ENCODE measurements at places on chromosomes 2 and 18.

GRCh38 chr2:21014364-21015280, 29.3 kb downstream of the APOB start:
- DNase-seq, result no peak

- DNase-seq, result no peak
Observed at GRCh38 chr18:27004056-27004829, 138.7 kb upstream of the AQP4 start.

DNA sequence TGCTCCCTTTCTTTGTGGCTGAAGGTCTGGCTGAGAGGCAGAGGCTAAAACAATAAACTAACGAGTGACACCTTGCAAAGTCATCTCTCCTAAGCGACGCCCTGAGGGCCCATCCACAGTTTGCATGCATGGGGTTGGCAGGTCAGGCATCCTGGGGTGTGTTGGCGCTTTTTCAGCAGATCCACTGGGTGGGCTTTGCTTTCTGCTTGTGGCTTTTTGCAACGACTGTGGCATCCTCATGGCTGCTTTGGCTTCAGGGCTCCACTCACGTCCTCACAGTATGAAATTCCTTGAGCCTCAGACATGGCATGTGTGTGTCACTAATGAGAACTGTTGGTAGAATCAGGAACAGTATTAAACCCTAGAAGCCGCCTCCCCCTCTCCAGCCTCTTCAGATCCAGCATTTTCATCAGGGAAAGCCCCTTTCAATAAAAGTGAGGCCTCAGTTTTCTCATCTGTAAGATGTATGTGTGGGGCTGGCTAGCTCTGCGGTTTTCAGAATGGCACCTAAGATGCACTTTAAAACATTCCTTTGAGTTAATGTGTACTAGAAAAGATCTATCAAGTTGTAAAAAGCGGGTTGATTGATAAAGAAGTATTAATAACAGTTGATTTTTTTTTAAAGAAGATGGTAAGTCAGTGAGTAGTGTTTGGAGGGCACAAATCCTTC, 72.5 kb downstream of the SH3BP4 start:
- no peak for DNase-seq

- DNase-seq, result no peak
Observed at GRCh38 chr2:129293326-129293725, 686.1 kb upstream of the RAB6C start.

DNA sequence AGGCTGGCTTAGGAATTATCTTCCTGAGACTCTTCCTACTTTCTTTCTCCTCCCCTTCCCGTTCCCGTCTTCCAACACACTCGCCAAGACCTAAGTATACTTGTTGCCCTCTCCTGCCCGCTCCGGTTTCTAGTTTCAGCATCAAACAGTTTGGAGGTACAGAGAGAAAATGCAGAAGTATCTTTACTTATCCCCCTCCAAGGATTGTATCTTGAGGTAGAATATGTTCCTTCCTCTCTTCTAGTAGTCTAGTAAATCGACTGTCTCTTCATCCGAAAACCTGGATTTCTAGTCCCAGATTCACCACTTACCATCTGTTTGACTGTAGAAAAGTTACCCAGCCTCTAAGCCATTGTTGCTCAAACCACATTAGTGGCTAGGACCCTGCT, 755 bp downstream of the EIF4E2 start:
- no peak for DNase-seq

GRCh38 chr2:232139786-232140562, 178.5 kb downstream of the DIS3L2 start:
- DNase-seq, result no peak

DNA sequence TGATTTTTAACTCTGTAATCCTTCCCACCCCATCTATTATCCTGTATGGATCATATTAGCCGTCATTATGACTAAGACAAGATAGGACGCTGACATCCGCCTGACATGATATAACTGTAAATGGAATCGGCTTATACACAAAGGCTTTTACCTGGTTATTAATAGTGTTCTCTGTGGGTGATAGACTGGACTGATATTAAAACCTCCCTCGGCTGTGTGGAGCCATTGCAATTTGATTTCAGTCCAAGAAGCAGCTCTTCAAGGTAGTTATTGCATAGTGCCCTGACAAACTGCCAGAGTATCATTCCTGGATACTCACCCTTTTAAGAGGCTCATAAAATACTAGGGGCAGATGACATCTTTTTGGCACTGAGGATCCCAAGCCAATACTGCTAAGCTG, 226.1 kb upstream of the HNRNPA3 start:
- no peak for DNase-seq

GRCh38 chr18:77866351-77866750, 616.7 kb downstream of the GALR1 start:
- DNase-seq, result no peak

- no peak for DNase-seq
Observed at GRCh38 chr2:55553321-55553720, 33.8 kb downstream of the CFAP36 start.

DNA sequence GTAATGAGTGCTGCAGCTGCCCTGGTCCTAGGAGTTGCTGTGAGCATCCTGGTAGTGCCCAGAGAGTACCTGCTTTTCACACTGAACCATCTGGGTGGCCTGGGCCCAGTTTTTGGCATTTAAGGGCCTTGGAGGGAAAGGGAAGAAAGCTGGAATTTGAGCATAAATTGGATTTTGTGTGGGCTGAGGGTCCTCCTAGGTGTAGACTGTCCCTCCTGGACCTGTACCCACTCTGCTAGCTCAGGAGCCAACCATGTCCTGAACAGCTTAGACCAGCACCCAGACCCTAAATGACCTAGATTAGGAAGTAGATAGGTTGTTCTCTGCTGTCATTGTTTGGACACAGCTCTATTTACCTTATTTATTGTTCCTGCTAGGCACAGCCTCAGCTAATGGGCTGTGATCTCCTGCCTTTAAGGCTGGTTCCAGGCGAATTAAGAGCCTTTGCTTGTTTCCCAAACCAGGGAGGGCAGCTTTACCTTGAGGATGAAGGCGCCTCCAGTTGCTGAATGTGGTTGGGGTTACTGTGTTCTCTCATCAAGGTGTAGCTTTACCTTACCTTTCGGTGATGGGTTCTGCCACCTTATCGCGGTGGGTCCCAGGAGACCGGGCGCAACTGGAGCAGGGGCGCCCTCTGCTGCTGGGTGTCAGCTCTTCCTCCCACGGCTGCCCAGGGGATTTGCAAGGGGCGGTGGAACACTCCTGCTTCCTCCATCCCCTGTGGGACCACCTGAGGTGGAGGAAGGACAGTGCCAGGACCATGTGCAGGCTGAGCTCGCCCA, 34.4 kb downstream of the ITGA6 start:
- DNase-seq, result peak; percentile 61

DNA sequence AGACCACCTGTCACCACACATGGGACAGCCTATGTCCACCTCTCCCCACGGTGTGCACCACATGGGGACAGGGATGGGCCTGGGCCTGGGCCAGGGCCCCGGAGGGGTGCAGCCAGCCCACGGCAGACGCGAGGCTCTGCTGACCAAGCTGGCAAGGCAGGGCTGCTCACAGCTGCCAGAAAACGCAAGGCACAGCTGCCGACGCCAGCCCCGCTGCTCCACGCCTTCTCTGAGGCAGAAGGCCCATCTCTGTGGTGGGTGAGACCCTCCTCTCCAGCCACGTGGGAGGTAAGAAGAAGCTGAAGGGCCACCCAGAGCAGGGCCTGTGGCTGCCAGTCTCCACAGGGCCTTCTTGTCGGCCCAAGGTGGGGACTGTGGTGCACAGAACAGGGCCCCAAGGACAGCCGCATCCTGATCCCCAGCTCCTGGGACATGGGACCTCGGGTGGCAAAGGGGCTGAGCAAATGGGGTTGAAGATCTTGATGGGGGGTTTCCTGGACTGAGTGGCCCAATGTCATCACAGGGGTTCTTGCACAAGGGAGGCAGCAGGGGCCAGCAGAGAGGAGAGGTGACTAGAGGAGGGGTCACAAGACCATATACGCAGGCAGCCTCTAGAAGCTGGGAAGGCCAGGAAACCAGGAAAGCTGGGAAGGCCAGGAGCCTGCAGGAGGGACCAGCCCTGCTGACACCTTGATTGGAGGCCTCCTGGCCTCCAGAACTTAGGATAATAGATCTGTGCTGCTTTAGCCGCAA, 72.3 kb downstream of the NDUFA10 start:
- no peak for DNase-seq

DNA sequence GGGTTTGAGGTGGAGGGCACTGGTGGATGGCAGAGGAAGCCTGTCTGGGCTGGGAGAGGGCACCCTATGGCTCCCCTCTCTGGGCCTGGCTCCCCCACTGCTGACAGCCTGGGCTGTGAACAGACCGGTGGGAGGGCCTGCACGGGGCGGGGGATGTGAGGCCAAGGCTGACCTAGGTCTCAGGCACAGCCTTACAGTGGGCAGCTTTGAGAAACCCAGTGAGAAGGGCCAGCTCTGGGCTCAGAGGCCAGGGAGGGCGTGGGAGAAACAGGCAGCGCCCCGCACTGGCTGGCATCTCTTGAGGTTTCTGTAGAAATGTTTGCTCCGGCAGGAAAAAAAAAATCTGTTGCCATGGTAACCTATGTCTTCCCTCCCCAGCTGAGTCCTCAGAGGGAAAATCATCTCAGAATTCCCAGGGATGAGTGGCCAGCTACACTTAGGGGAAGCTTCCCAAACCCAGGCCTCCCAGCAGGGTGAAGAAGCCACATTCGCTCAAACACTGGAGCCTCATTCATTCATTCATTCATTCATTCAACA, 71.7 kb upstream of the TAF1B start:
- peak; percentile 45 for DNase-seq

DNA sequence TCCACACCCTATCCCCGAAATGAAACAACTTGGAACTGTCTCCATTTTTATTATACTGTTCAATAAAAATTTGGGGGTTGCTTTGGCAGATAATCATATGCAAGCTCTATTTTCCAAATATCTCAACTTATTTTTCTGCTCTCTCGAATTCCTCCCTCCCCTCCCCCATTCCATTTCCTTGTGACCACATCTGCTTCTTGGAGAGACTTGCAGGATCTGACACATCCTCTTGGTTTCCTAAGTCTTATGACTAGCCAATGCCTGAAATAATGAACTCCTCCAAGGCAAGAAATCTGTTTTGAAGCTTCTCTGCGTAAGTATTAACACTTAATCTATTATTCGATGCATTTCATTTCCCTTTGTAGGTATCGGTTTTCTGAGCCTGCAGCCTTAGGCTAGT, 16.1 kb downstream of the TGIF1 start:
- no peak for DNase-seq

DNA sequence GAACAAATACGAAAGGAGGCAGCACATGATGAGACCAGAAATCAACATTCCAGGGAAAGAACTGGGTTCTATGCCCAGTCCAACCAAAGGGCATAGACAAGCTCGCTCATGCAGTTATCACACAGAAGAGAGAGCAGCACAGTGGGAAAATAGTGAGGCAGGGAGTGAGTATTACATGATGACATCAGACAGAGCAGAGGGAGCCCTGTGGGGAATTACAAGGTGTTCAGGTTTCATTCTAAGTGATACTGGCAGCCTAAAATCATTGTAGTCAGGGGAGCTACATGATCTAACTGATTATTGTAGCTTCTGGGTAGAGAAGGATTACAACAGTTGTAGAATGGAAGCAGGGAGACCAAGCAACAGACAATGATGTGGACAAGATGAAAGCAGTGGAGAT, 658.5 kb downstream of the ARHGAP15 start:
- DNase-seq, result no peak

DNA sequence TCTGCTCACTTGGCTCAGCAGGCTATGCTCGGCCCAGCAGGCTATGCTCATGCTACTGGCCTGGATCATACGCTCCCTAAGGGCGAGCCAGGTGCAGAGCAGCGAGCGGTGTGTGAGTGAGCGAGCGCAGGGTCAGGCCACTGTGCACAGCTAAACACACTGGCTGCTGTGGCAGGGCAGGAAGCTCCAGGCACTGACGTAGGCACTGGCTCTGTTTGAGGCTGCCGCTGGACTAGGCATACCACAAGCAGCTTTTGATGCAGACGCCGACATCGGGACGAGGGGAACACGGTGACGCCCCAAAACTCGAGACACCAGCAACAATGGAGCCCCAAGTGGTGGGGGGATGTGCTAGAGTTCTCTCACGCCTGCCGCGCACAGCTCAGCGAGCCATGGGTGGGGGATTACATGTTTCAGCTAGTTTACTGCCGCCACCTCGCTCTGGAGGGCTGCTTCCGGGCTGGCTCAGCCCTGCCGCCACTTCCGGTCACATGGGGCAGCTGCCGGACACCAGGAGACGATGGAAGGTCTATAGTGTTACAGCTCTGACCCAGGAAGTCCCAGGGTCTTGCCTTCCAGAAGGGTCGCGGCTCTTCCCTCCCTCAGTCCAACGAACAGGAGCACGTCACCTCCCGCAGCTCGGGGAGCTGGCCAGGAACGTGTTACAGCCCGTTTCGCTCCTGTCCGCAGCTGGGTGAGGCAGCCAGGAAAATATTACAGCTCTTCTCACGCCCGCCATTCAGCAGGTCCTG, 1176.9 kb upstream of the LRRTM1 start:
- no peak for DNase-seq

- no peak for DNase-seq
Observed at GRCh38 chr2:218805627-218806026, 23.7 kb downstream of the CYP27A1 start.

DNA sequence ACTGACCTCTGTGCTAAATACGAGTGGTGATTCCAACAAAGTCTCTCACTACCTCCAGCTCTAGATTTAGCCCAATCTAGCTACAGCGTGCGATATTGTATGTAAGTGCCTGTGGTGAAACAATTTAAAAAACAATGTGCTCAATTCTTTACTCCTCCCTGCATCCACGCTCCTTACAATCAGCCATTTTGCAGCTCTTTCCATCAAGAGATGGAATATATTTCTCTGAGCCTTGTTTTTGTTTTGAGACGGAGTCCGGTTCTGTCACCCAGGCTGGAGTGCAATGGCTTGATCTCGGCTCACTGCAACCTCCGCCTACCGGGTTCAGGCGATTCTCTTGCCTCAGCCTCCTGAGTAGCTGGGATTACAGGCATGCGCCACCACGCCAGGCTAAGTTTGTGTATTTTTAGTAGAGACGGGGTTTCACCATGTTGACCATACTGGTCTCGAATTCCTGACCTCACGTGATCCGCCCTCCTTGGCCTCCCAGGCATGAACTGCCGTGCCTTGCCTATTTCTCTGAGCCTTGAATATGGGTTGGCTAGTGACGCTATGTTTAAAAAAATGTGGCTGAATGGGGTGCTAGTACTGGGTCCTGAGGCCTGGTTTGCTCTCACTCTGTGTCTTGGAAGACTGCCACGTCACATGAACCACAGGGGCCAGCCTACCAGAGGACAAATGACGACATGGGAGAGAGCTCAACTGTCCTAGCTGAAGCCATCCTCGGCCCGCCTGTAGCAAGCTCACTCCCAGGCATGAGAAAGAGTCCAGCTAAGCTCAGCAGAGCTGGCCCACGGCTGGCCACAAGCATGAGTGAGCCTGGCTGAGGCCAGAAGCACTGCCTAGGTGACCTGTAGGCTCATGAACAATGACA, 14.8 kb downstream of the WDFY1 start:
- peak; percentile 68 for DNase-seq

- peak; percentile 61 for DNase-seq
Observed at GRCh38 chr2:66305718-66306117, 129.2 kb upstream of the MEIS1 start.

- DNase-seq, result no peak
Observed at GRCh38 chr2:185391543-185391942, 347.1 kb upstream of the FSIP2 start.
